Stimulated activated CD4-positive, alpha-beta T cell treated with anti-CD3 and anti-CD28 coated beads, Interleukin-15, amount 100 ng/mL, for 24 hours (primary cell): ENCODE measurements at places on chromosomes 12 and 14.

GRCh38 chr14:95543021-95543420 is 8.2 kb downstream of the GLRX5 start:
- no peak for DNase-seq

DNA sequence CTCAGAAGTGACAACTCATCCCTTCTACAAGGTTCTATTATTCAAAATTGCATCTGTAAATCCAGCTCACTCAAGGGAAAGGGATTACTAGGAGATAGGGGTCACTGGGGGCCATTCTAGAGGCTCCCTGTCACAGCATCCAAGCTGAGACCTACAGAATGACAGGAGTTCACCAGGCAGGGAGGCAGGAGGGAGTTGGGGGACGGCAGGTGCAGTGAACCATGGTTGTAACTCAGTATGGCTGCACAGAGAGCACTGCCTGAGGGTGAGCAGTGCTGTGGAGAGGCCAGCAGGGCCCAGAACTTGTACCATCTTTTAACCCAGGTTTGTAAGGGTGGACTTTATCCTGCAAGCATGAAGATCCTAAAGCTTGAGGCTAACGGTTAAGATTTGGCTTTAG is 37.9 kb upstream of the SINHCAF start:
- no peak for DNase-seq

DNA sequence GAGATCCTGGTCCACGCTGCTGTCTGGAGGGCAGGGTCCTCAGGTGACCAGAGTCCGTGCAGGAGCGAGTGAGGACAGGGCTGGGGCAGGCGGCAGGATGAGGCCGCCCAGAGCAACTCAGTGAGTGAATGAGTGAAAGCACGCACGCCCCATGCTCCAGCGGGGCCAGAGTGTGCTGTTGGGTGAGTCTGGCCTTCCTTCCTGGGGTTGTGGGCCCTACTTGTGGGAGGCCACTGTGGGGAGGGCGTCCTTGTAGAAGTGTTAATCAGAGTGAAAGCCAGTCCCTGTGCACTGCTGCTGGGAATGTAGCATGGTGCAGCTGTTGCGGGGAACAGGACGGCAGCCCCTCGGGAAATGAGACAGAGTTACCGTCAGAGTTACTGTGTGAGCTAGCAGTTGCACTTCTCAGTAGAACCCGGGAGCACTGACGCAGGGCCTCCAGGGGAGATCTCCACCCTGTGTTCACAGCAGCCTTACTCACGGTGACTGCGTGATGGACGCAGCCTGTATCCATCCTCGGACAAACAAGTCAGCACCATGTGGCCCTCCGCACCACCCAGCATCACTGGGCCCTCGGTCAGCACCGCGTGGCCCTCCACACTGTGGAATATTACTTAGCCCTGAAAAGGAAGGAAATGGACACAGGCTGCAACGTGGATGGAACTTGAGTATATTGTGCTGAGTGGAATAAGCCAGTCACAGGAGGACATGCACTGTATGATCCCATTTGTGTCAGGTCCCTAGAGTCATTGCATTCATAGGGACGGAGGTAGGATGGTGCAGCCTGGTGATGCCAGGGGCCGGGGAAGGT is 22.1 kb downstream of the PACS2 start:
- no peak for DNase-seq

DNA sequence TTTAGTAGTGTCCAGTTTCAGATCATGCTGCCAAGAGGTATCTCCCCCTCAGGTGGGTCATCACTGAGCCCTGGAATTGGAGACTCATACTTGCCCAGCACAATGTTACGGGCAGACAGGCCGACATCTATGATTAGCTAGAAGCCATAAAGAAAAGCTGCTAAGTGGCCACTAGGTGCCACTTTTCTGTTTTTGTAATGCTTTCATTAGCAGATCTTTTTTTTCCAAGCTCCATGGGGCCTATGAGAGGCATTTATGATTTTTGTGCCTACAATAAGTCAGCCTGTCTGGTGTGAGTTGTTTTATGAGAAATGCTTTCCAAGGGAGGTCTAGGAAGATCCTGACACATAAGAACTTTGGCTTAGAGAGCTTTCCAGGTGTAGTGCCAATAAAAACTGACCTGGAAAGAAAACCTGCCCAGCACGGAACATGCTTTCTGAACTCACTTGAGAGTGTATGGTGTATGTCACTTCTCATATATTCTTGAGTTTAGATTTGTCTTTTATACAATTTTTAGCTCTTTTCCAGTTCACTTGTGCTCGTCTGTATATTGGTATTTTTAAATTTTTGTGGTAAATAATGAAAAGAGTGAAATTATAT is 21.8 kb upstream of the SMCO2 start:
- DNase-seq, result no peak

DNA sequence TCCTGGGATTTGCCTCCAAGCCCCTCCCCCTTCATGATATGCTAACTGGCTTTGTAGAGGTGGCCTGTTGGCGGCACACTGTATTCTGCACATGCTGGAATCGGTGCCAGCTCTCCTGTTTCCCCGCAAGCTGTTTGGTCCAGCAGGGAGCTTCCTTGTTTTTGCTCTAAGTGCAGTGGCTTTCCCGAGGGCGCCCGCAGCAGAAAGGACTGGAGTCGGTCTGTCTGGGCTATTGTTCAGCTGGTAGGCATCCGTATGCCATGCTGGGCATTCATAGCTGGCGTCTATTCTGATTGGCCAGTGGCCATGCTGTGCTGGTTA is 88.9 kb upstream of the MED13L start:
- no peak for DNase-seq

DNA sequence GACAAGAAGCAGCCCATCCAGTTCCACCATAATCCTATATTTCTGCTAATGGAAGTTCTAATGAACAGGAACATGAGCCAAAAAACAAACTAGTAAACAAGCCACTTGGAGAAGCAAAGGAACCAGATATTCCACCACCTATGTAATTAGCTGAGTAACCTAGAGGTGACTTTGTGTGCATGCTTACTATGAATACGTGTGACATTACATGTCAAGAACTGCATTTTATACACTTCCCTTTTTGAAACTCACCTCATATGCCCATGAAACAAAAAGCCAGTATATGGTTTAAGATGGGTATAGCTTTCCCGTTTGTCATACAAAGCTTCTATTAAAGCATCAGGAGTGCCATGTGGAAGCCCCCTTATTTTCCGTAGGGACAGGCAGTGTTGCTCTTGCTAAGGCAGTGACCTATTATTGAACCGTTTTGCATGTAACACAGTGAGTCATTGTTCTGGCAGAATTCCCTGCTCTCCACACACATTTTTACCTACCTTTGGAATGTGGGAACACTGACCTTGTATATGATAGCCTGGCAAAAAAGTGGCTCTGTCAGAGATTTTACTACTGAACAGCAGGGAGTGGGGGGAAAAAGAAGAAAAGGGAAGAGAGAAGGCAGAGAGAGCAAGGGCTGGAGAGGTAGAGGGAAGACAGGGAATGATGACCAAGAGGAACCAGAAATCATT is 34.8 kb upstream of the FRMD6 start:
- DNase-seq, result no peak
